ENCODE measurements at places on chromosomes 5 and 9. TPM values are rescaled to one million over a fixed set of nuclear protein-coding genes. Genes with fewer than 3 reads are reported as not detected.

Gene INSL4
- total RNA-seq = not detected

Gene FGF10
- 7.3 TPM for total RNA-seq

Gene GARIN3
- total RNA-seq = not detected

Gene CDH6
- 77.2 TPM for total RNA-seq

Gene PSAT1
- total RNA-seq = 35.9 TPM

Gene C8G
- total RNA-seq = not detected

Gene ZFP62
- total RNA-seq = 18.5 TPM

Gene SPINK1
- not detected for total RNA-seq

All from smooth muscle cell of trachea (primary cell).